ENCODE measurements at places on chromosomes 3 and 15. TPM values are rescaled to one million over a fixed set of nuclear protein-coding genes. Genes with fewer than 3 reads are reported as not detected.
A peak's percentile ranks its signal among the peaks of the same experiment; 100 is the strongest.

DNA sequence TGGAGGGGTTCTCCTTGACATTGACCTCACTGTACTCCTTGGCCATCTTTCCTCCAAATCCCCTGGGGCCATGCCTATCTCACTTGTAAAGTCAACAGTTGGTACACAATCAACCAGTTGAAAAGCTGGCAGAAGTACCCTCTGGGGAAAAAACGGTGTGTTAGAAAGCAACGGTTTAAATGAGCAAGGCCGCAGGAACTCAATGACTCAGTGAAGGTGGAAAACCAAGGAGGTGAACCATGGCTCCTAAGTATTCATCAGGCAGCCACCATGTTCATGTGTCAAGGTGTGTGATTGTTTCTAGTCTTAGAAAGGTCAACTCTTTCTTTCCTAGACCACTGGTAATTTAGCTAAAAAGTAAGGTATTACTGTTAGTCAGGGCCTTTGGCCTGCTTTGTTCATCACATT is 130.9 kb upstream of the SATB1 start:
- no peak for DNase-seq

DNA sequence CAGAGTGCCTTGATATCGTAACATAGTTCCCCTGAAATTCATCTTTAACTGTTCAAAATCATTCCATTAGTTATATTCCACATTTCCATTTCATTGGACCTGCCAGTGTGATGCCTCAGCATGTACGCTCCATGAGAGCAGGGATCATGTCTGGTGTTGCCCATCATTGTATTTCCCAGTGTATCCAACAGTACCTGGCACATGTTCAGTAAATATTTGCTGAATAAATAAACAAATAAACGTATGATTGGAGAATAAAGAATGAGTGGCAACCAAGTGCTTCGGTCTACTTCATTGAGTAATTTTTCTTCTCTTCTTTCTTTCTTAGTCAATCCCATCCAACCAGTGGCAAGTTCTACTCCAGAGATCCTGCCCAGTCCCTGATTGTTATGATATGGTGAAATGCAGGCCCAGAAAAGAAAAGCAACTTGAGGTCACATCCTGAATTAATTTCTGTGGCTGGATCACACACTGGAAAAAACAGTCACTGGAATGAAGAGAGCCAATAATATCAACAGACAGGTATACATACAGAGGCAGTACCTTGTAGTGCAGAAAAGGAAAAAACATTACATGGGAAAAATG is 101.2 kb downstream of the PLCH1 start:
- no peak for DNase-seq

DNA sequence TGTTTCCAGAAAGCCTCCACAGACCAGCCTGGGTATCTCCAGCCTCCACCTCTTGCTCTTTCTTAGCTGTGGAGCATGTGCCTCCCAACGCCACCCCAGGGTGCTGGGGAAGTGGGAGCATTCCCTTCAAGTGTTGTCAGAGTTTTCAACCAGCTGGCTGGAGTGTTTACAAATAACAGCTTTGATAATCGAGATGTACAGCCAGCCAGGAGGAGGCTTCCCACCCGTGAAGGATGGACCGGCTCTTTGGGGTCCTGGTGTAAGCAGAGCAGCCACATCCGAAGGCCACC is 8.5 kb upstream of the OXTR start:
- no peak for DNase-seq

The NEDD4 gene
- total RNA-seq: 10.5 TPM

GRCh38 chr3:169512991-169513390 is 150.5 kb downstream of the MECOM start:
- DNase-seq: no peak

The COL6A5 gene
- total RNA-seq: not detected

GRCh38 chr3:158368271-158368670 is 202.7 kb upstream of the MLF1 start:
- DNase-seq: no peak

- DNase-seq: no peak
These were observed 187.1 kb downstream of the PDE8A start for GRCh38 chr15:85168642-85169173.

The NIT2 gene
- 47.3 TPM for total RNA-seq

The ATP8B4 gene
- 3.1 TPM for total RNA-seq

DNA sequence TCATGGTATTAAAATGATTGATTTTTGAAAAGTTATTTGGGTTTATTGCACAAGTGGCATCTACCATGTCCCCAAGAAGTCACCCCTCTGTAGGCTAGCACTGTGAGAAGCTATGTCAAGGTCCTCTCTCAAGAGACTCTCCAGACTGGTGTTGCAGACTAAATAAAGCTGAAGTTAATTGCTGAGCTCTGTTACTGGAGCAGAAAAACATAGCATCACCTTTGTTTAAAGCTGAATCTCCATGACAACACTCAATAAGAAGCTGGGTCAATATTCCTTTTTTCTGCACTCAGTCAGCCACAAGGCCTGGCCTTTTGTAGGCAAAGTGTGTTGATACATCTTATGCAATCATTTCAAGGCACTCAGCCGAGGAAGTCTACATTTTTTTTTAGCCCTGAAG is 806.6 kb upstream of the LMCD1 start:
- DNase-seq: no peak

The GOLGA8B gene
- total RNA-seq: 10.3 TPM

The DPPA2 gene
- not detected for total RNA-seq

- DNase-seq: no peak
These were observed 511.2 kb downstream of the MECOM start for GRCh38 chr3:169152319-169152718.

The PTH1R gene
- 13.0 TPM for total RNA-seq

- no peak for DNase-seq
These were observed 160.0 kb downstream of the NAALADL2 start for GRCh38 chr3:175018946-175019727.

DNA sequence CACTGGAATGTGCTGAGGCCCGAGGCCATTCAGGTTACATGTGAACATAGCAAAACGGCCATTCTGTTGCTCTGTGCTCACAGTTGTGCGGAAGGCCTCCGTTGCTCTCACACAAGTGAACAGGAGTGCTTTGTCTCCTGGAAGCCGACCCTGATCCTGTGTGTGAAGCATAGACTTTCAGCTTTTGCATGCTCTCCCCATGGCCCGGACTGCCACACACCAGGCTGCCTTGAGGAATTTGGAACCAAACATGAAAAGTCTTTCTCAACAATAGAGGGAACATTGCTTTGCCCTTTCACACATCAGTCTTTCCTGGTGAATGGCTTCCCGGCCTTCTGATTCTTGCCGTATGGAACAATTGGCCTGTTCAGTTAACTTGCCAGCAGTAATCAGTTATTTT is 154.8 kb upstream of the LRIG1 start:
- DNase-seq: no peak

The LYZL4 gene
- total RNA-seq: not detected

- DNase-seq: no peak
These were observed 3.8 kb upstream of the FRMD4B start for GRCh38 chr3:69389520-69390248.

The FANCD2OS gene
- total RNA-seq: not detected

The PLCL2 gene
- total RNA-seq: 76.9 TPM

GRCh38 chr3:100709842-100710260 is 557 bp downstream of the TFG start:
- peak; percentile 44 for DNase-seq

DNA sequence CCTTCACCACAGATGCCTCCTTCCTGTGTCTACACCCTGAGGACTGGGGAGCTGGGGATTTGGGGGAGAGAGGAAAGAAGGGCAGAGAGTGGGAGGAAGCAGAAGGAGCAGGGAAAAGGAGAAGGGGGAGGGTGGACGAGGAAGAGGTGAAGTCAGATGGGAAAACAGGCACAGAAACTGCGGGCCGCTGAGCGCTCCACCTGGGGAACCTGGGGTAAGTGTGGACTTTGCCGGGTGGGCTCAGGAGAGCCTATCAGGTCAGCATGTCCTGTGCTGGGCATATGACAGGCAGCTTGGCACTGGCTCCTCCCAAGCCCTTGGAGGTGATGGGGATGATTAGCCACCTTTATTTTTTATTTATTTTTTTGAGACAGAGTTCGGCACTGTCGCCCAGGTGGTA is 62.6 kb downstream of the CORO2B start:
- no peak for DNase-seq

GRCh38 chr3:11626084-11626463 is 17.6 kb downstream of the VGLL4 start:
- DNase-seq: no peak

GRCh38 chr15:89753855-89754254 is 2.8 kb upstream of the MESP1 start:
- DNase-seq: no peak

- no peak for DNase-seq
These were observed 149.7 kb downstream of the KLF13 start for GRCh38 chr15:31476236-31476810.

The VEPH1 gene
- total RNA-seq: 0.25 TPM

GRCh38 chr3:179000144-179000543 is 71.5 kb downstream of the ZMAT3 start:
- DNase-seq: no peak

- DNase-seq: no peak
These were observed 69.6 kb downstream of the ATP10A start for GRCh38 chr15:25793354-25794050.

- DNase-seq: no peak
These were observed 10.4 kb downstream of the SLC12A8 start for GRCh38 chr3:125202197-125202596.

DNA sequence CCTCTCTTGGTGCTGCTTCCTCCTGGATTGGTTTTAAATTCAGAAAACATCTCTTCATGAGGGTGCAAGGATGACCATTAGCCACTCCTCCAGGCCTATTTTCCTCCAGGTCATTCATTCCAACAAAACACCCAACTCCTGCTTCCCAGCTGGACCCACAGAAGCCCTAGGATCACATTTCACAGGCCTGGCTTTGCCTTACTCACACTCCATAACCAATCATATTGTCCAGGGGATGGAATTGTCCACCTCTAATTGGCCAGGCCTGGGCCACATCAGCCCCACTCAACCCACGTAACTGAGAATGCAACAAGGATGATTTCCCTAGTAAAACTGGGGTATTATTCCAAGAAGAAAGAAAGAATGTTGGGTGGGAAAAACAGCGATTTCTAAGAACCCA is 616.7 kb upstream of the SUCLG2 start:
- no peak for DNase-seq
